ENCODE measurements at places on chromosomes 5 and 9.

- no peak for DNase-seq
Measured at GRCh38 chr5:12876541-12877298, 972.5 kb upstream of the CTNND2 start.

DNA sequence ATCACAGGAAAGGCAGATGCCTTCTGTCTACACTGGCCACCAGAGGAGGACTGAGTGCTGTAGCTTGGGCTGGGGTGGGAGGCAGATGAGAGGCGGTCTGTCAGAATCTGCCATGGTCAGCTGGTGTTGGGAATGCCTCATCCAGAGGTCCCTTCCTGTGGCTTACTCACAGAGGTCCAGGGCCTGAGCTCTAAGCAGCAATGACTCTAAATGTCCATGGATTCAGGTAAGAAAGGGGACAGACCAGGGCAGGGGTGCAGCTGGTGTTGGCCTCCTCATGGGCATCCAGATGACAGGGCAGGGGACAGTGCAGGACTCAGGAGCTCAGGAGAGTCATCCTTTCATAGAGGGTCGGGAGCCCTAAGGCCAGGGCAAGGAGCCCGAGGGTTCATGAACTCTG is 165.0 kb downstream of the ICE1 start:
- DNase-seq = no peak

DNA sequence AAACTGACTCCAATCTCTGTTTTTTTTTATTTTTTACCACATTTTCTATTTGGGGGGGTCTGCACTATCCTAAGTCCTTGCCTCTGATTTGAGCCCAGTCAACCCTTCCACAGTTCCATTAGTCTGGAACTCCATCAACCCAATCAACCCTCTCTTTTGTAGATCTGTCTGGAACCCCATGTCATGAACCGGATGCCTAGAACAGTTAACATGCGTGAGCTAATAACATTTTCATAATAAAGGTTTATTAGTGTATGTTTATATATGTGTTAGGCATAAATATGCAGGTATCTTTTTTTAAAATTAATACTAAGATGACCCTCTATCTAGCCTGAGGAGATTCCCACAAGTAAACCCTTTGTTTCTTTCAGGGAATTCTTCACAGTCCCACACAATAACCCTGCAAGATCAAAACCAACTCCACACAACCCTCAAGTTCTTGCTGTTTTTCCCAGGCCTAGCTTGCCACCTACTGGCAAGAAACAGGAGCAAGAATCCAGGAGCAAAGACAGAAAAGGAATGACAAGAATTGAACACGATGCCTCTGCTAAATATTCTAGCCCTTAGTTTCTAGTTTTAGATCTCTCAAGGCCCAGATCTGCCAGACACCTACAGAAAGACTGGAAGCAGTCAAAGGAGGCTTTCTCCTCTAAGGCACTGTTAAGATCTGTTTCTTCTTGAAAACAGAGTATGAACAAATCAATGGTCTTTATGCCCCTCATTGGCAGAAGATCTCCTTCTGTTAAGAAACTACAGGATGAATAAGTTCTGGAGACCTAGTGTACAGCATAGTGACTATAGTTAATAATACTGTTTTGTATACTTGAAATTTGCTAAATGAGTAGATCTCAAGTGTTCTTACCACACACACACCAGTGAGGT is 100.4 kb downstream of the TRIM36 start:
- DNase-seq = peak; percentile 54

DNA sequence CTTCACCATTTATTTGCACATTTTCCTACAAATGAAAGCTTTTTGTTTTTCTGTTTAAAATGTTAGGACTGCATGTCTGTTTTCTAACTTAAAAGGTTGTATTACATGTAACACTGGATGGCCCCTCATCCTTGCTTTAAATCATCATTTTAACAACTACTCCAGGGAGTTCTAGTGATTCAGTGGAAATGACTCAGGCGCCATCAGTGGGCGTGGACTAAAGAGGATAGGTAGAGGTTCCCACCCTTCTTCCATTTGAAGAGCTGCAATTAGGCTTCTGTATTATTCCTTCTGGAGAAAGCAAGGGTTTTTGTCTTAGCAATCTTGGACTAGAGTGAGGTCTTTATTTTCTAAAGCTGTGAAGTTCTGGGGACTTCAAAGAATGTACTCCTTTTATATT is 213.7 kb downstream of the TMEM38B start:
- no peak for DNase-seq

DNA sequence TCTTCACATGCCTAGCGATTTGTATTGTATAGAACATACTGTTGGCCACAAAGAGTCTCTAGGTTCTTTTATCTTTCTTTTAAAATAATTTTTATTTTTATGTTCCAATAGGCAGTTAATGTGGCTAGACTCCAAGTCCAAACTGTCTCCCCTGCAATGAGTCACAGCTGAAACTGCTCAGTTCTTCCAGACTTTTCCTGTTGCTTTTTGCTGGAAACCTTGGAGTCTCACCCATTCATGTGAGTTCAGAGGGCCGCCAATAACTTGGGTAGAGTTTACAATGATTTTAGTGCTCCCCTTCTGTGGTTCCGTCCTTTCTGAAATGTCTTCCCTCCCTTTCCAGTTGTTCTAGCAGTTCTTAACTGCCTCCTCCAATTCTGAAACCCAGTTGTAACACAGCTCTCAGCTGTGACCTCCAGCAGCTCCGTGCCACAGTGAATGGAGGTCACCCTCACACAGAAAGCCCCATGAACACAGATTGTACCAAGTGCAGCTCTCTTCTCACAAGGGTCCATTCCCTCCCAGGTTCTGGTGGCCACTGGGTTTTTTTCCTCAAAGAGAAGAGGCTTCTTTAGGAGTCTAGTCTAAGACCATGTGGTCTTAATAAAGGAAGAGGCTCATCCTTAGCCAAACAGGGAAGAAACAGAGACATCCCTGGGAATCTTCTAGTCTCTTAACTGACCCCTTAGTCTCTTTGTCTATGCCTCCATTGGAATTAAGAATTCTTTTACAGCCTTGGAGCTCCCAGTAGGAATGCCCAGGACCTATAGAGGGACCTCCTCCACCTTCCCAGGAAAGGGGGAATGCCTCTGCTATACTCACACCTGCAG is 198.5 kb downstream of the SPOCK1 start:
- DNase-seq = no peak

DNA sequence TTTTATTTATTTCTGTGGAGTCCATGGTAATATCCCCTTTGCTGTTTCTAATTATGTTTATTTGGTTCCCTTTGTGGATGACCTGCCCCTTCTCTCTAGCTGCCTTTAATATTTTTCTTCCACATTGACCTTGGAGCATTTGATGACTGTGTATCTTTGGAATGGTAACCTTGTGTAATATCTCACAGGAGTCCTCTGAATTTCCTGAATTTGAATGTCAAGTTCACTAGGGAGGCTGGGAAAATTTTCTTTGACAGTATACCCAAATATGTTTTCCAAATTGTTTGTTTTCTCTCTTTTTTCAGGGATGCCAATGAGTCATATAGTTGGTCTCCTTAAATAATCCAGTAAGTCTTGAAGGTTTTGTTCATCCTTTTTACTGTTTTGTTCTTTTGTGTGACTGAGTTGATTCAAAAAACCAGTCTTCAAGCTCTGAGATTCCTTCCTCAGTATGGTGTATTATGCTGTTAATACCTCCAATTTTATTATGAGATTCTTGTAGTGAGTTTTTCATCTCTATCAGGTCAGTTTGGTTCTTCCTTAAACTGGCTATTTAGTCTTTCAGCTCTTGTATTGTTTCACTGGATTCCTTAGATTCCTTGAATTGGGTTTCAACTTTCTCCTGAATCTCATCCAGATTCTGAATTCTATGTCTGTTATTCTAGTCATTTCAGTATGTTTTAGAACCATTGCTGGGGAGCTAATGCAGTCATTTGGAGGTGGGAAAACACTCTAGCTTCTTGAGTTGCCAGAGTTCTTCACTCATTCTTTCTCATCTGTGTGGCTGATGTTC is 349.0 kb upstream of the TARS1 start:
- DNase-seq = no peak

- DNase-seq = no peak
Measured at GRCh38 chr9:35349287-35349990, 140.5 kb upstream of the RUSC2 start.

- DNase-seq = no peak
Measured at GRCh38 chr9:78397454-78397853, 100.5 kb downstream of the PSAT1 start.

GRCh38 chr9:136759001-136759400 is 958 bp upstream of the LCN8 start:
- no peak for DNase-seq

Measured in NAMALWA (cell line).